ENCODE measurements at places on chromosomes 4 and X. TPM values are rescaled to one million over a fixed set of nuclear protein-coding genes. Genes with fewer than 3 reads are reported as not detected.
A peak's percentile ranks its signal among the peaks of the same experiment; 100 is the strongest.

DACH2 gene
- not detected for total RNA-seq

FAAH2 gene
- total RNA-seq, result not detected

CXCL10 gene
- total RNA-seq, result 0.40 TPM

GABRG1 gene
- total RNA-seq, result not detected

RS1 gene
- not detected for total RNA-seq

MAGEA11 gene
- not detected for total RNA-seq

SPATA18 gene
- 0.02 TPM for total RNA-seq

RTL9 gene
- 0.30 TPM for total RNA-seq

USP53 gene
- 47.3 TPM for total RNA-seq

IGFBP7 gene
- total RNA-seq, result 332 TPM

GRCh38 chr4:83581411-83582288 is 45.7 kb downstream of the GPAT3 start:
- no peak for DNase-seq

DNA sequence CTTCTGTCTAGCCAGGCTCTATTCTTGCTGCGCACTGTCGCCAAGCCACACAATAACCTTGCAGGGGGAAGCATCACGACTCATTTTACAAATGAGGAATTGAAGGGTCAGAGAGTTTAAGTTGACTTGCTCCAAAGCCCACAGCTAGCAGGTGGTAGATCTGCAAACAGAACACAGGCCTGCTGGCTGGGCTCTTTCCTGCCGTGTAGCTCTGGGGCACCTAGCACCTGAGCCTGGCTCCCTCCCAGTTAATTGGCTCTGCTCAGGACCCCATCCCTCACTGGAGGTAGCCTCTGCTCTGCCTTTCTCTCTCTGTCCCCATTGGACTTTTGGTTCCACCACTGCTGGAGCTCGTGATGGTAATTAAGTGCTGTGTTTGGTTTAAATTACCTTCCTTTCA is 98.5 kb downstream of the NSUN7 start:
- DNase-seq, result no peak

GRCh38 chrX:23503835-23504539 is 163.3 kb upstream of the PRDX4 start:
- peak; percentile 92 for DNase-seq

GRCh38 chr4:95181243-95181995 is 367.4 kb downstream of the UNC5C start:
- DNase-seq, result no peak

- no peak for DNase-seq
These were observed 255.4 kb downstream of the ARHGAP10 start for GRCh38 chr4:147987252-147987651.

DNA sequence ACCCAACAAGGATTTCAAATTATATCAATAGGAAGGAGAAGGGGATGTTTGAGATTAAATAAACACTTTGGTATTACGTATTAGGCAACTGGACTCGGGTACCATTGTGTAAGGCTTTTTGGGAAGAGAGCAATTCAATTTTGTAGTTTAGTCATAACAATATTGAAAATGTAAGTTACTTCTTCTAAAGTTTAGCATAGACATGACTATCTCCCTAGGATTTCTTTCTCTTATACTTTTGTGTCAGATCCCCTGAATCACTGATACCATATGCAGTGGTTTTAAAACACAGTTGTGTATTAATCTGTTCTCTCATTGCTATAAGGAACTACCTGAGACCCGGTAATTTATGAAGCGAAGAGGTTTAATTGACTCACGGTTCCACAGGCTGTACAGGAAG is 123.8 kb upstream of the FAM9C start:
- no peak for DNase-seq

- DNase-seq, result no peak
These were observed 2209.9 kb downstream of the PCDH7 start for GRCh38 chr4:32929796-32930699.

GRCh38 chr4:36328130-36328529 is 46.7 kb downstream of the DTHD1 start:
- no peak for DNase-seq

GRCh38 chr4:123603165-123603564 is 206.6 kb downstream of the SPRY1 start:
- peak; percentile 47 for DNase-seq

- DNase-seq, result no peak
These were observed 426.3 kb upstream of the FAM241A start for GRCh38 chr4:111718763-111719559.

- DNase-seq, result no peak
These were observed 78.2 kb downstream of the MSL3 start for GRCh38 chrX:11836284-11836683.

DNA sequence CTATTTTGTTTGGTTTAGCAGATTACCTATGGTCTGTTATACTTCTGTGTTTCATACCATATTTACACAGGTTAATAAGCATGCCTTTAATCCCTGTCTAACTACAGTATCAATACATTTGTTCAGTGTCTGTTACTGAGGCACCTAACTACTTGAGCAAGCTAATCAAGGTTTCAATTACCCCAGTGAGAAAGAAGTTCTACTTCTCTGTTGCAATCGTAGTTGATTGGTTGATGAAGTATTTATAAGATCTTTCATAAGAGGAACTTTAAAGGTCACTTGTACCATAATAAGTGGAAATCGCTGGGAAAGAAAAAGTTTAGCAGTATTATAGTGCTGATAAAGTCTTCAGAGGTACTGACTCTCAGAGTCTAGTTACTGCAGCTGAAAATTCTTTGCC is 490.6 kb downstream of the RPA4 start:
- DNase-seq, result no peak

- no peak for DNase-seq
These were observed 8.4 kb upstream of the FHDC1 start for GRCh38 chr4:152927737-152928136.

GRCh38 chrX:140949233-140949632 is 53.2 kb upstream of the SPANXB1 start:
- DNase-seq, result no peak

DNA sequence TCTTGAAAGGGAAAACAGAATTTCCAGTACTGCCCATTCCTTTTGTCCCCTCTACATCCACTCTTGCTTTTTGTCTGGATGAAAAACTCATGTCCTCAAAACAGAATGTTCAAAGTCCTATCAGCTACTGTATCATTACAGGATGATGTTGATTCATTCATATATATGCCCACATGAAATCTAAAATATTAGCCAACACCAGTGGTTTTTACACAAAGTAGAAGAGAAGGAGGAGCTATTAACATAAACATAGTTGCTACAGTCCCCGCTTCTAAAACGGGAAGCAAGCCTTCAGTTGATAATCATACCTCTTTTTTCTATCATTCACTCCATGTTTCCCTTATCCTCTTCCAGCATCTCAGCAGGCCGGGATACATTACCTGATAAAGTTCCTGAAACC is 7.7 kb upstream of the THOC2 start:
- DNase-seq, result no peak

DNA sequence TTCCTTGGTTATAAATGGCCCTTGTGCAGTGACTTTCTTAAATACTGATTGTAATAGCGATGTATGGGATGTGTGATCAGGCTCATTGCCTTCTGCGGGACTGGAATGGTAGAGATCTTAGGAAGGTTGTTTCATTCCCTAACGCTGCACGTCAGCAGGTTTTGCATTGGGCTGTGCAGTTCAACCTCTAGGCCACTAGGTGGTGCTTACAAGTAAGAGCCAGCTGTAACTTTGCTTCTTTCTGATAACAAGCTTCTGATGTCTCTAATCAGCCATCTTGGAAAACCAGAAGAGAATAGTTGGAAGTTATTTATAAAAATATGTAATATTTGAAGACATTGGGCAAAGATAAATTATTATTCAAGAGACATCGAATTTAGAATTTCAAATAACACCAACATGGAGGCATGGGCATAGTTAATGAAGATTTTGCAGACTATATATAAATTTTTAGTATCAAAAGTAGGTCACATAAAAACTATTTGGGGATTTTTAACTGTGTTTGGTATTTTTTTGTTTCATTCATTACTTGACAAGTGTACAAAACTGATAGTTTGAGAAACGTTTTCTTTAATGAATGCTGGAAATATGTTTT is 339.7 kb upstream of the PCDH7 start:
- peak; percentile 3 for DNase-seq

- DNase-seq, result no peak
These were observed 194.7 kb downstream of the DTHD1 start for GRCh38 chr4:36476135-36476534.

- DNase-seq, result no peak
These were observed 255.3 kb upstream of the TEX13A start for GRCh38 chrX:105475801-105476200.

- peak; percentile 61 for DNase-seq
These were observed 223.7 kb downstream of the COL25A1 start for GRCh38 chr4:109078724-109079123.

DNA sequence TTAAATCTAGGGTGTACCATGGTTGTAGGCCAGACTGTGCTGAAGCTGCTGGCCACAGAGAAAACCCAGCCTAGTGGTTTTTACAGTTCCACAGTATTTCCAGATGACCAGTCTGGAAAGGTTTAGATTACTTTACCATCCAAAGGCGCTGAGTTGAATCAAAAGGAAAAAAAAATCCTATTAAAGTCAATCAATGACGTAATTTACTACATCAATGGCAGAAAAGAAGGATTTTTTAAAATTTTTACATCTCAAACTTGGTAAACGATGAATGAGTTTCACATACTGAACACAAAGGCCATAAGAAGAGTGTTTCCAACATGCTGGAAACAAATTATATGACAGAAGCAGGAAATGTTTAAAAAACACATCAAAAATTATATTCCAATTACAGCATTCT is 130.6 kb upstream of the ETNPPL start:
- no peak for DNase-seq

DNA sequence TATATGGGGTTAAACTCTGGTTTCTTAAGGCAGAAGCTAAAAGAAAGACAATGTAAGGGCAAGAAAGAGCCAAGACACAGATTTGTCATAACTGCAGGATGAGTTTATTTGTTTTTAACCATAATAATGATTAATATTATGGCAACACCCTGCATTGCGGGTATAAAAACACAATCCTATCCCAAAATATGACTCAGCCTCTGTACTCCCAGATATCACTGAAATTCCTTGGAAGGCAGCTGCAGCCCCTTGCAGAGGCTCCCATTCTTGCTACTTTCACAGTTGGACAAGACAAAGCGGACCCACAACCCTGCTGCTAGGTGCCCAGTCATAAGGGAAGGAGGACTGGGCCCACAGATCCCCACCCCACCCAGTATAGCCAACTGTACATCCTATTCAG is 20.4 kb upstream of the FGF16 start:
- peak; percentile 58 for DNase-seq

DNA sequence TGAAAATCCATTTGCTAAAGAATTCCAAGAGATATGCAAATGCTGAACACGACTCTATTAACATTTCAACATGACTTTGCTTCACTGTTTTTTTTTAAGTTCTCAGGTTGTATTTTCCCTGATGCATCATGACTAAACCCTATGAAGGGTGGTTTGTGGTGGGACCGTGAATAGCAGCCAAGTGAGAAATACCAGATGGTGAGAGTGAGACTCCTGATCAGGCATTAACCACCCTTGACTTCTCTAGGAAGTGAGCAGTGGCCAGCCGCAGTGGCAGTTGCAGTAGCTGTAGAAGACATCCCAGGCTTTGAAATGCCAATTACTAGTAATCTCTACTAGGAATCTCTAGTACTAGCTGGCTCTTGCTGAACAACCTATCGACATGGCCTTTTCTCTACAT is 383.4 kb downstream of the FAM133A start:
- no peak for DNase-seq

DNA sequence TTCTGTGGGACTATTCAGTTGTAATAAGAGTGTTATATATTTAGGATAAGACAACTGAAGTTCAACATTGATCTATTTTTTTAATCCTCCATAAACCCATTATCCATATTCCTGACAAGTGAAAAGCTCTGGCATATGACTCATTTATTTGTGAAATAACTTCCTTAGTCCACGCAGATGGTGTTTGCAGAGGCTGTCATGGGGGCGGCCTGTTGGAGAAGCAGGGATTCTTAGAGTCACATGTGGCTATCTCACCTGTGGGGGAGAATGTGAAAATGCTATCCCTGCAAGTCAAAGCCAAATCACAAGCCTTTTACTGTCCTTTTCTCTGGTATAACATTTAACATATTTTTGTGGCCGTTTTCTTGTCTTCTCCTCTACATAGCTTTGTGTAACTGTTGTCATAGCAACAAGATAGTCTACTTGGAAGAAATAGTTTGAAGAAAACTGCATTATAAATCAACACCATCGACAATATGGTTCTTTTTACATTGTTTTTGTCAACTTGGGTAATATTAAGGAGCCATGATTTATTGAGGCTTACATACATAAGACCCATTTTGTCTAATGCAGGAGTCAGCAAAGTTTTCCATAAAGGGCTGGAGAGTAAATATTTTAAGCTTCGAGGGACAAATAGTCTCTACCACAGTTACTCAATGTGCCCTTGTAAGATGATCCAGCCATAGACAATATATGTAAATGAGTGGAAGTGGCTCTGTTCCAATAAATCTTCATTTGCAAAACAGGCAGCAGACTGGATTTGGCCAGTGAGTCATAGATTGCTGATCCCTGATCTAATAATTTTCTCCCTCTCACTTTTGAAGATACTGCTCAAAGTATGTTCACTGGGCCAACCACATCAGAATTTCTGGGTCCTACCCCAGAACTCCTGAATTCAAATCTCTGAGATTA is 395.0 kb downstream of the DTHD1 start:
- no peak for DNase-seq

DNA sequence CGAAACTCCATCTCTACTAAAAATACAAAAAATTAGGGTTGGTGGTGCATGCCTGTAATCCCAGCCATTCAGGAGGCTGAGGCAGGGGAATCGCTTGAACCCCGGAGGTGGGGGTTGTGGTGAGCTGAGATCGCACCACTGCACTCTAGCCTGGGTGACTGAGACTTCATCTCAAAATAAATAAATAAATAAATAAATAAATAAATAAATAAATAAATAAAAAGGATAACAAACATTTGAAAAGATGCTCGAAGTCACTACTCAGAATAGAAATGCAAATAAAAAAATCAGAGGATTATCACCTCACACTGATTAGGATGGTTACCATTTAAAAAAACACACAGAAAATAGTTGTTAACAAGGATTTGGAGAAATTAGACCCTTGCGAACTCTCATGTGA is 73.8 kb downstream of the LARP1B start:
- no peak for DNase-seq

DNA sequence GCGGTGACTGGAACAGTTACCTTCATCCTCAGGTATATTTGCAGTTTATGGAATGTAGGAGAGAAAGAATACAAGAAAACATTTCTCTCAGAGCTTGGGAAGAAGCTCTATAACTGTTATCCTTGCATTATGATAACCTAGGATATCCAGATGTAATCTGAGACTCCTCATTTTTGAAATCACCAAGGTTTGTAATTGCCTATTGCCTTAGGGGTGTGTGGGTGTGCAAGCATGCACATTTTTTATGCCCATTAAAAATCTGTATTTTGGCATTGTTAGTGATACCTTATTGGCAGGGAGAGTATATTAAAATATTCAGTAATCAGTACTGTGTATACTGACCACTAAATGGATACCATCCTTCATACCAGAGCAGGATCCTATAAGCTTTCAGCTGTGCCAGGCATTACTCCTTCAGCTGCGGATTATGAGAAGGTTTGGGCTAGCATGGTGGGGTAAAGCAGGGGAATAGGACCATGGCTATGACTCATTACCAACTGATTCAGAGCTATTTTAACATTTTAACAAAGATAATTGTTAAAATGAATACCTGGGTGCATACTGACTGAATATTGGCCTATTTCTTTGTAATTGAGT is 8.3 kb downstream of the SEC24B start:
- peak; percentile 3 for DNase-seq

Data from MG63 (cell line).